Neural crest cell (in vitro differentiated cells): ENCODE measurements at places on chromosomes 4 and X.

DNA sequence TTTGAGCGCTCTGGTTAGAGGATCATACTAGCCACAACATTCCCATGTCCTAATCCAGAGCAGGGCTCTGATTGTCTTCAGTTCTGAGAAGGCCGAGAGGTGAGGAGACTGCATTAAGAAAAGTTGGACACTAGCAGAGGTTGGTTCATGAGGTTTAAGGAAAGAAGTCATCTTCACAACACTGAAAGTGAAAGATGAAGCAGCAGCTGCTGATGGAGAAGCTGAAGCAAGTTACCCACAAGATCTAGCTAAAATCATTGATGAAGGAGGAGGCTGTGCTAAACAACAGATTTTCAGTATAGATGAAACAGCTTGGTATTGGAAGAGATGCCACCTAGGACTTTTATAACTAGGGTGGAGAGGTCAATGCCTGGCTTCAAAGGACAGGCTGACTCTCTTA lies 36.8 kb downstream of the RAP1GDS1 start:
- DNase-seq = no peak

DNA sequence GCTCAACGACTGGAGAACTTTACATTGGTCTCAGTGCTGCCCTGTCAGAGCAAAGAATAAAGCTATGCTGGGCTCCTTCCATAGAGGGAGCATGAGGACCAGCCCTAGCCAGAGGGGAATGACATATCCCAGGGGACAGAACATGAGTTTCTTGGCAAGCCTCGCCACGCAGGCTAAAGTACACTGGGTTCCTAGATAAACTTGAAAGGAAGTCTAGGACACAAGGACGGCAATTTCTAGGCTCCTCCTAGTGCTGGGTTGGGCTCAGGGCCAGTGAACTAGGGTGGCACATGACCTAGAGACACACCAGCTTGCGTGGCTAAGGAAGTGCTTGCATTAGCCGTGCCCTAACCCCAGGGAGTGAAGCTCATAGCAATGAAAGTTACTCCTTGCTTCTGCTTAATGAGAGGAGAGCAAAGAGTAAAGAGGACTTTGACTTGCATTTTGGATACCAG lies 141.0 kb downstream of the MAB21L2 start:
- no peak for DNase-seq

- no peak for DNase-seq
Measured at GRCh38 chr4:76607266-76607799, 172.3 kb downstream of the SHROOM3 start.

DNA sequence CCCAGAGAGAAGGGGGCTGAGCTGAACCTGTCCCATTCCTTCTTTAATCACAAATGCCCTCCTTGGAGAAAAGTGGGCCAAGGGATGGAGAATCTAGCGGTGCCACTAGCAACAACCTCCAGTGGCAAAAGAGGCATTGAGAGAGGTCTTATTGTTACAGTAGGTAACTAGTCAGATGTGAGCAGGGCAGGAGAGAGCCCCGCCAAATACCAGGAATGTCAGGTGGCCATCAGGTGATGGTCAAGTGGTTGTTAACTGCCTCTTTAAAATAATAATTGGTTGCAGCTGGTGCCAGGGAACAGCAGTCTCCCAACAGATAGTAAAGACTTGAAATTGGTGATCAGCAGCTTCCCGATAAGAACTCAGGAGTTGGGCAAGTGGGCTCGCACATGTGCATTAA lies 116.1 kb downstream of the EVC2 start:
- no peak for DNase-seq

- no peak for DNase-seq
Measured at GRCh38 chr4:154490234-154490582, 1.4 kb downstream of the DCHS2 start.

DNA sequence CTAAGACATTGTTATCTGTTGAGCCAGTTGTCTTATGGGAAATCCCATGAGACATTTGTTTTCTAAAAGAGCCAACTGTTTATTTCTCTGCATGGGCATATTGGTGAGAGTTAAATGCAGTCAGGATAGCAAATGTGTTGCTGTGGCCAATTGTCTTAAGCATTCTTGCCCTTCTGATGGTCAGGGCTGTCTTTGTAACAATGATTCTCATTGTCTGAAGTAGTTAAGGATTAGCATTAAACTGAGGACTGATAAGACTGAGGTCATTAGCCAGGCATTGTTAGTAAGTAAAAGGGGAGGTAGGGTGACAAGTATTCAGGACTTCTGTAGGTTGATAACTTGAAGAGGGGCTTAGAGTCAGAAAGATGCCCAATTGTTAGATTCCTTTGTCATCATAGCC lies 11.2 kb upstream of the MORF4L2 start:
- DNase-seq = no peak

DNA sequence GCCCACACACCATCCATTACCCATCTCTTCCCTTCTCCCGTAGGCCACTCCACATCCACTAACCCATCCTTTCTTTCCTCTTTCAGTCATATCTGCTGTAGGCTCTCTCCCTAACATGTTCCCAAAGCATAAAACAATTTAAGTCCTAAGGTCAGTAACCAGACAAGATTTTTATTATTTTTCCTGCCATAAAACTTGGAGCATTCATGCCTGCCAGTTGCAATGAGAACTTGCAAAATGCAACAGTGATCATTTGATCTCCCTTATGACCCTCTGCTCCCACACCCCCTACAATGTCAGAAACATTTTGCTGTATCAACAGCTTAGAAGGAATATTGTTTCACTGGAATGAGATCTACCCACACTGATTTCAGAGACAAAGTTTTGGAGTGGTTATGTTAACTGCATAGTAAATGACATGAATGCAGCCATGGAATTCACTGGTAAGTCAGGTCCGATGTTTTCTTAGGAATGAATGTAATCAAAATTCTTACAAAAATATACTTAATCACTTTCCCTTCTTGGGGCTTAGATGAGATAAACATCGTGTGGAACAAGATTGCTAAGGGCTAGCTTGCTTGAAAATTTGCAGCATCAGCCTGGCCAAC lies 5.7 kb downstream of the NIPAL1 start:
- no peak for DNase-seq

DNA sequence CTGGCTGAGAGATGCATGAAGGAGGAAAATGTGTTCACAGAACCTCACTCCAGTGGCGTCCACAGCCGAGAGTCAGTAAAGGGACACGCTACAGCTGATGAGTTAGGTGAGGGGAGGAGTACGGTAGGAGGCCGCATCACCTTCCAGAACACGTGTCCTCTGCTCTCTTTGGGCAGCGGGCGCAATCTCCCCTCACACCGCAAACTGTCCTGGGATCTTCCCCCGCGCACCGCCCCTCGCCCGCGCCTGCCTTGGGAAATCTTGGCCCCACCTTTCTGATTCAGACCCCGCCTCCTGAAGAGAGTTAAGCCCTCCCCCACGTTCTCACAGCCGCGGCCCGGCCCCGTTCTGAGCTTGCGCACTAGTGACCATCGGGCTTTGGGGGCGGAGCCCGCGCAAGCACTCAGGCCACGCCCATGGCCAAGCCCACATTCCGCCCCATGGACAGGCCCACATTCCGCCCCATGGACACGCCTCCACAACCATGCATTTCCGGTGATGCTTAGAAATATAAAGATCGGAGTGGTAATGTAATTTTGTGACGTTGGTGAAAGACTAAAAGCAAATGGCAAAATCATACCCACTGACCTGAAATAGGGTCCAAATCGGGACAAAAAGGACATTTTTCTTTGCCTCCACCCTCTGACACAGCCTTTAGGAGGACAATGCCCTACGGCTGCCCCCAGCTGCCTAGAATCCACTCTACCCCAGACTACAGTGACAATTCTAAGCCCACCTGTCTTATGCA lies 13.3 kb downstream of the SMIM10 start:
- peak; percentile 88 for DNase-seq

GRCh38 chr4:94570558-94570957 lies 118.8 kb downstream of the PDLIM5 start:
- no peak for DNase-seq
